ENCODE measurements at places on chromosomes 4 and X.

GRCh38 chr4:82780752-82781231 is 17.8 kb downstream of the SCD5 start:
- no peak for DNase-seq

- no peak for DNase-seq
These were observed 101.0 kb downstream of the ATP11C start for GRCh38 chrX:139831675-139832456.

- DNase-seq, result no peak
These were observed 14.5 kb upstream of the DACH2 start for GRCh38 chrX:86133761-86134160.

- no peak for DNase-seq
These were observed 207.3 kb upstream of the CLNK start for GRCh38 chr4:10891866-10892265.

- DNase-seq, result no peak
These were observed 28.4 kb downstream of the APBB2 start for GRCh38 chr4:41185614-41186592.

GRCh38 chr4:184744236-184744635 is 10.3 kb upstream of the CENPU start:
- DNase-seq, result no peak

GRCh38 chr4:52862639-52863161 is 583 bp downstream of the RASL11B start:
- no peak for DNase-seq

DNA sequence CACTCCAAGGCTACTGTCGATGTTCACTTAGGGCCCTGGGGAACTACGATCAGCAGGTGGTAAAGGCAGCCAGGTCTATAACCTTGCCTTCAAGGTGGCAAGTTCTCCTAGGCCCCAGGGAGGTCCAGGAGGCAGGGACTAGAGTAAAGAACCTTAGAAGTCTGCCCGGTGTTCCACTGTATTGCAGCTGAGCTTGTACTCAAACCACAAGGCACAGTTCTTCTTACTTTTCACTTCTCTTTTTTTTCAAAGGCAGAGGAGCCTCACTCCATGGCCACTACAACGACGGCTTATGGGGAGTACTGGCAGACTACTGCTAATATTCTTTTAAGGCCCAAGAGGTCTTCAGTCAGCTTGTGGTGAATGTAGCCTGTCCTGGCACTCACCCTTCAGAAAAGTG is 78.8 kb upstream of the GPR174 start:
- DNase-seq, result no peak

GRCh38 chrX:52422884-52423283 is 54.1 kb downstream of the XAGE2 start:
- DNase-seq, result no peak

DNA sequence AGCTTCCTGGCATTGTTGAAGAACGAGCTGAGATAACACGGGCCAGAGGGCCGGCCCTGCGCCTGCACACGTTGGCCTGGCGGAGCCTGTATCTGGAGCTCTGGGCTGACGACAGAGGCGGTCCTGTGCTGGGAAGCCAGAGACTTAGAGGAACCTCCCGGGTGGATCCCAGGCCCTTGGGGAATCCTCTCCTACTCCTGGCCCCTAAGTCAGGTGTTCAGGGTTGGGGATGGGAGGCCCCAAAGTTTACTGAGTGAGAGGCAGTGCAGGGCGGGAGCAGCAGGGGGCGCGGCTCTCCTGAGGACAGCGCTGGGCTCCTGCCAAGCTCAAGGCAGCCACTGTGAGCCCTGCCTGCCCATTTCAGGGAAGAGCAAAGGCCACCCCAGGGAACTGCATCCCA is 2.5 kb upstream of the HTRA3 start:
- peak; percentile 12 for DNase-seq

- DNase-seq, result no peak
These were observed 28.3 kb downstream of the CNGA2 start for GRCh38 chrX:151762802-151763201.

- DNase-seq, result no peak
These were observed 165.3 kb downstream of the FBXO8 start for GRCh38 chr4:174118171-174118570.

- DNase-seq, result no peak
These were observed 60.3 kb downstream of the PRKX start for GRCh38 chrX:3653111-3653510.

DNA sequence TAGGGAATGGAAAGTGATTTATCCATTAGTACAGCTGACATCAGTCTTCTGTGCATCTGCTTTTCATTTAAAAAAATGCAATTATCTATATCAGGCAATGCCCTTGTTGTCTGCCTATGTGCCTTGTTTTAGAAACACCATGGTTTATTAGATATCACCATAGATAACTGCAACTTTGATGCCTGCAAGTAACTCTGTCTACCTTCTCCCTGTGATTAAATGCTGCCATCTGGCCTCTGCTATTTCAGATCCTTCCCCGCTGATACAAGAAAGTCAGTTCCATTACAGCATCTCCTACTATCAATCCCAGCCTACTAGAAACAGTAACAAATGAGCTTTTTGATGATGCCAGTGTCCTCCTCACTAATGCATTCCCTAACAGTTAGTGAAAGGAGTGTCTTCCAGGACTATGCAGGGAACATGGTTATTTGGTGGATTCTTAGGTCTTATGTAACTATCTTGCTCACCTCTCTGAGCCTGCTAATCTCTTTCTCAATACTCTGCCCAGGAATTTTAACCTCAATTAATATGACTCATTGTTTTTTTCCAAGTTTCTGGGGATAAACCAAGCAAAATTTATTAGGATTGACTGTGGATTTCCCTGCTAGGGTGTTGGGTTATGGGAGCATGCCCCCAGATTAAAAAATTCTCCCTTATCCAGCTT is 444.9 kb downstream of the RAPGEF2 start:
- DNase-seq, result no peak

- no peak for DNase-seq
These were observed 78.6 kb downstream of the PALLD start for GRCh38 chr4:168575473-168575872.

- no peak for DNase-seq
These were observed 34.8 kb downstream of the PJA1 start for GRCh38 chrX:69130439-69130838.

GRCh38 chrX:40056420-40056819 is 41.3 kb downstream of the BCOR start:
- DNase-seq, result no peak
